Psoas muscle (tissue), 8 donors: ENCODE measurements at places on chromosomes 5 and 9. TPM values are rescaled to one million over a fixed set of nuclear protein-coding genes. Genes with fewer than 3 reads are reported as not detected.

- no peak for DNase-seq
- no peaks in the 10 kb centered on the region for H3K36me3 ChIP-seq
- H3K4me3 ChIP-seq: no peak overlapping the region
- no peak overlapping the region for H3K27ac ChIP-seq
- H3K4me1 ChIP-seq: no peaks in the 10 kb centered on the region
- no peaks in the 10 kb centered on the region for H3K27me3 ChIP-seq
Measured at GRCh38 chr5:57716661-57717060, 234.1 kb upstream of the ACTBL2 start.

DNA sequence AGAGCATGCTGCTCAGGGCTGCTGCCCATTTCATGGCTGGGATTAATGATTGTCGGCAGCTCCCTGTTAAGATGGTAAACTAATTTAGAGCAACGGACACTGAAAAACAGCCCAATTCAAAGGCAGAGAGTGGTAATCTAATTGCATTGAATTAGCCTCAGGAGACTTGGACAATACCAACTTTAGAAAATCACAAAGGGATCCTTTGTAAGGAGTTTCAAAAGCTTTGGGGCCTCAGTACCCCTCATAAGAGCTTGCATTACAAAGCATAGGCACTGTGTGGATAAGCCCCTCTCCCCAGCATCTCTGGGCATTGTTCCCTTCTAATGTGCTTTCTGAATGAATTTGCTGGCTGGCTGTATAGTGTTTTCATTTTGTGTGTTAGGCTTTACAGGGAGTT lies 6.7 kb downstream of the GLRA1 start:
- no peak overlapping the region for H3K4me3 ChIP-seq
- H3K27ac ChIP-seq: no peak overlapping the region

DNA sequence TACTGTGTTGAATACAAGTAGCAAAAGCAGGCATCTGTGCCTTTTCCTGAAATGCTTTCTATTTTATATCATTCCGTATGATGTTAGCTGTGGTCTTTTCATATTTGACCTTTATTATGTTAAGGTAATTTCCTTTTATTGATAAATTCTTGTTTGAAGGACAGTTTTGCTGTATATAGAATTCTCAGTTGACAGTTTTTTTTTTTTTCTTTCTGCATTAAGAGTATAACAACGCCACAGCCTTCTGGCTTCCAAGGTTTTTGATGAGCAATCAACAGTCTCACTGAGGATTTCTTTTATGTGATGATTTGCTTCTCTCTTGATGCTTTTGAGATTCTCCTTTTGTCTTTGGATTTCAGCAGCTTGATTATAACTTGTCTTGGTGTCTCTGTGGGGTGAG lies 23.6 kb downstream of the ZNF483 start:
- no peaks in the 10 kb centered on the region for H3K36me3 ChIP-seq
- no peak overlapping the region for H3K4me3 ChIP-seq
- DNase-seq: no peak
- H3K27me3 ChIP-seq: no peaks in the 10 kb centered on the region
- no peaks in the 10 kb centered on the region for H3K4me1 ChIP-seq

DNA sequence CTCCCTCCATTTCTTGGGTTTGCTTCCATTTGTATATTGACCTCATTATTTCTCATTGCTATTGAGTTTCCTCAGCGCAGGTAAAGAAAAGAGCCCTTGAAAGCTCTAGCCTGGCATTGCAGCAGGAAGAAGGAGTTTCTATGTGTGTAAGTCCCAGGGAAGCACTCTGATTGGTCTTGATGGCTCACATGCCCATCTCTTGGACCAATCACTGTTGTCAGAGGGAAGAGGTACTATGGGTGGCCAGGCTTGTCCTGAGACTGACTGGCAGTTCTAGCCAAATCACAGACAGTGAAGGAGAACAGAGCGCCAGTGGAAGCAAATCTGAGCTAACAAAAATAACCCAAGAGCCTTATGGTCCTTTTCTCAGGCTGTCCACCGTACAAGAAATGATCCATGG lies 219.0 kb downstream of the PAX5 start:
- no peaks in the 10 kb centered on the region for H3K4me1 ChIP-seq
- H3K27ac ChIP-seq: no peak overlapping the region
- no peak overlapping the region for H3K4me3 ChIP-seq
- no peaks in the 10 kb centered on the region for H3K36me3 ChIP-seq
- H3K27me3 ChIP-seq: peaks cover 24% of the 10 kb centered on the region

- no peaks in the 10 kb centered on the region for H3K27me3 ChIP-seq
- no peak for DNase-seq
- no peaks in the 10 kb centered on the region for H3K36me3 ChIP-seq
- H3K4me3 ChIP-seq: no peak overlapping the region
Measured at GRCh38 chr9:125137200-125137599, 6.1 kb downstream of the SCAI start.

- H3K27ac ChIP-seq: no peak overlapping the region
- no peaks in the 10 kb centered on the region for H3K27me3 ChIP-seq
- H3K36me3 ChIP-seq: no peaks in the 10 kb centered on the region
- no peak for DNase-seq
- no peak overlapping the region for H3K4me3 ChIP-seq
Measured at GRCh38 chr9:36895744-36896260, 138.3 kb downstream of the PAX5 start.

Gene CDHR2
- 0.30 TPM for total RNA-seq

Gene CDKN2B-AS1
- not detected for total RNA-seq
